ENCODE measurements at places on chromosomes 4 and X.
A peak's percentile ranks its signal among the peaks of the same experiment; 100 is the strongest.

DNA sequence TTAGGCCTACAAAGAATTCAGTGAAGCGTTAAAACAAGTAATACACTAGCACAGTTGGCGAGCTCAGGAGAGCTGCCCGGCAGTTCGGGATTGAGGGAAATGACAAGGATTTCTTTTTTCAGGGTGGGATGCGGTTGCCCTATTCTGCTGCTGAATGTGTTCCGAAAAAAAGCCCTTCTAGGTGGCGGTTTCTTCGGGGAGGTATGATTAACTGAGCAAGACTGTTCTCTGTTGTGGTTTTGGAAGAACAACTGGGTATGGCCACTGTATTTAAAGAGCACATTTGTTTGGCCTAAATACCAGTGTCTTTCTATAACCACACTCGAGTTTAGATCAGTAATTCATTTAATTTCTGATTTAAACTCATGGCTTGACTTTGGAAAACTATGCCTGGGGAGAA is 459.7 kb upstream of the FAT1 start:
- DNase-seq = no peak

DNA sequence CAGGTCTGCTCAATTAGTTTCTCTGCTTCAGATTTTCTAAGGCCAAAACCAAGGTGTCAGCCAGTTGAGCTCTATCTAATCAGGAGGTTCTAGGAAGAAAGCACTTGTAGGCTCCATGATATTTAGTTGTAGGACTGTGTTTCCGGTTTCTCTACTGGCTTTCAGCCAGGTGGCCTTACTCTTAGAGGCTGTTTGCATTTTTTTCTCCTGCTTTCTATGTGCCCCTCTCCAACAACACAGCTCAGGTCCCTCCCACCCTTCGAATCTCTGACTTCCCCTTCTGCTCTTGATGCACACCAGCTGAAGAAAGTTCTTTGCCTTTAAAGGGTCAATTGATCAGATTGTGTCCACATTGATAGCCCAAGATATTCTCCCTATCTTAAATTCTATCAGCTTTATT is 245.2 kb downstream of the RAB28 start:
- DNase-seq = no peak

DNA sequence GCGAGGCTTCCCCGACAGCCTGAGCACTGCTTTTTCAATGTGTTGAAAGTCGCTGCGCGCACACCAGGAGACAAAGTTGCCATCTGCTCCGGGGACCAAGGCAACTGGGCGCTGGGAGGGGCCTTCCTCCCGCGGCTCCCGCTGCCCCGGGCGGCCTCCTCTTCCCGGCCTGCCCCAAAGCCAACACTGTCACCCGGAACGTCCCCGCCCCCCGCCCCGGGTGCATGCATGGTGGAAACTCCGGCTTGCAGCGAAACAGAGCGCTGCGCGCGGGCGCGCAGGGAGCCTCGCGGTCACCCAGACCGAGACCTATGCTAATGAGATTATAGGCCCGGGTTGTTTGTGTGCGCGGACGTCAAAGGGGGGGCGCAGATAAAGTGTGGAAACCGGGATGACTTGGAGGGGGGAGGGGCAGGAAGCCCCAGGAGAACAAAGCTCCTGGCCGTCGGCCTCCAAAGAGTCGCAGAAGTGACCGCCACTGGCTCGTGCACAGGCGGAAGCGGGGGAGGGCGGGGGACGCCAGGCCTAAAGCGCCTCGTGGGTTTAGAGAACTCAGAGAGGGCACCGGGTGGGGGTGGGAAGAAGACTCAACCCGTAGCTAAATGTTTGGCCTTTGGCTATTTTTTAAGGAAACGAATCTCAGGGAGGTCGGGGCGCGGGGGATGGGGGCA is 88.8 kb downstream of the BCOR start:
- peak; percentile 16 for DNase-seq

DNA sequence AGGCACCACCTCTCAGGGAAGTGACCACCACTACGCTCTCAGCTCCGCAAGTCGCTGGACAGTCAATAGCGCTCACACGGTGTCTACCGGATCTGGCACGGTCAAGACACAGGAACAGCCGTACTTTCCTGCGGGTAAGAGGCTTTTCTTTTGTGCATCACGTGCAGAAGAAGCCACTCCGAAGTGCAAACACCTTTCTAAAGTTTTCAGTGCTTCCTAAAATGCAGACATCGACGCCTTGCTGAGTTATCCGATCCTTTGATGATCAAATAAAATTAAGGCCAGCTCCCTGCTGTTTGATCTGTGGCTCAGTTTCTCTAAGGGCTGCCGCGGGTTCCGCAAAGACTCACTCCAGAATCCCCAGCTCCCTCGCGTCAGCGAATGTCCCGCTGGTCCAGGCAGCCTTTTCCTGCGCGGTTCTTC is 71.8 kb downstream of the FBXO8 start:
- no peak for DNase-seq

Data from C1 segment of cervical spinal cord (tissue), 14 donors.